ENCODE measurements at places on chromosomes 2 and 18.

DNA sequence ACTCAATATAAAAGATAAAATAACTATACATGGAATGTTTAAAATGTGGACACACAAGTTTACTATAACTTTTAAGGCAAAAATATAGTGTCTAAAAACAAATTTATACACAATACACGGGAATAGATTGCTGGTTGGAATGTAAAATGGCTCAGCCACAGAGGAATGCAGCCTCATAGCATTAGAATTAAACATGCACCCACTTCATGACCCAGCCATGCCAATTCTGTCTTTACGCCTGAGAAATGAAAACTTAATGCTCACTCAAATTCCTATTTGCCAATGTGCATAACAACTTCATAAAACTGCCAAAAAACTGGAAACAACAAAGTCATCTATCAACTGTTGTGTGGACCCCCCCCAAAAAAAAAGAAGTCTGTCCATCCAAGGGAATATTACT, 1006.6 kb upstream of the POU3F3 start:
- no peak for DNase-seq

GRCh38 chr18:58400331-58400870, 228.5 kb downstream of the ALPK2 start:
- DNase-seq, result no peak

GRCh38 chr2:158413581-158413980, 43.0 kb downstream of the CCDC148 start:
- DNase-seq, result no peak

DNA sequence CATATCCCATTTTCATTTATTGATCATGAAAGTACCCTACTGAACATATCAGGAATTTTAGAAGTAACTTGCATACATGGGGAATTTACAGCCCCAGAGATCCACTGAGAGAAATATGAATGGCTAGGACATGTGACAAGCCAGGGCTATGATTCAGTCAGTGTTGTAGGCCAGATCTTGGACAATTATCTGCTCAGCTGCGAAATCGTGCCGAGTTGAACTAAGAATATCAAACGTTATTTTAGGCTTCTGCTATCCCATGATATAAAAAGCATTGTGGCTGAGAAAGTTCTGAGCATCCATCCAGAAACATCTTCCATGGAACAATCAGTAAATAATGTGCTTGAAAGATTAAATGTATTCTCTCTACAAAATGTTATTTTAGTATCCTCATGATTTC, 85.7 kb upstream of the UNC80 start:
- no peak for DNase-seq

DNA sequence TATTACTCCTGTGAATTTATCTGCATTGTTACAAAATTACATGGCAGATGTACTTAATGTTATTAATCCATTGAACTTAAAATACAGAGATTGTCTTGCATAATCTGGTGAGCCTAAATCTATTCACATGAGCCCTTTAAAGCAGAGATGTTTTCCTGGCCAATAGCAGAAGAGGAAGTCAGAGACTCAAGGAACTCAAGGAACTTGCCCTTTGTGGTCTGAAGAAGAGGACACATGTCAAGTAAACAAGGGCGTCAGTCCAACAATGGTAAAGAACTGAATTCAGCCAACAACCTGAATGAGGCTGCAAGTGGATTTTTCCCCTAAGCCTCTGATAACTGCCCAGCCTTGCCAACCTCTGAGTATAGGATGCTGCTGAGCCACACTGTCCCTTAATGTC, 356.3 kb upstream of the PKDCC start:
- no peak for DNase-seq
